ENCODE measurements at places on chromosomes 2 and 18.

DNA sequence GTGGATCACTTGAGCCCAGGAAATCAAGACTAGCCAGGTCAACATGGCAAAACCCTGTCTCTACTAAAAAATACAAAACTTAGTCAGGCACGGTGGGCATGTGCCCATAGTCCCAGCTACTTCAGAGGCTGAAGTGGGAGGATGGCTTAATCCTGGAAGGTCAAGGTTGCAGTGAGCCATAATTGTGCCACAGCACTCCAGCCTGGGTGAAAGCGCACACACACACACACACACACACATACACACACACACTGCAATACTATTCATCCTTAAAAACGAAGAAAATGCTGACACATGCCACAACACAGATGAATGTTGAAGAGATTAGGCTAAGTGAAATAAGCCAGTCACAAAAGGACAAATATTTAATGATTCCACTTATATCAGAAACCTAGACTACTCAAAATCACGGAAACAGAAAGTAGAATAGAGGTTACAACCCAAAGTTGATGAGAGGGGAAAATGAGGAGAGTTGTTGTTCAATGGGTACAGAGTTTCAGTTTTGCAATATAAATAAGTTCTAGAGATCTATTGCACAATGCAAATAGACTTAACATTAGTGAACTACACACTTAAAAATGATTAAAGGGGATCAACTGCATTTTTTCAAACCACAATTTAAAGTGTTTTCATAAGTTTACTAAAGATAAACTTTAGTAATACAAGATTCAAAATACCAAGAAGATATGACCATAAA is 114.5 kb downstream of the USP34 start:
- DNase-seq = no peak

DNA sequence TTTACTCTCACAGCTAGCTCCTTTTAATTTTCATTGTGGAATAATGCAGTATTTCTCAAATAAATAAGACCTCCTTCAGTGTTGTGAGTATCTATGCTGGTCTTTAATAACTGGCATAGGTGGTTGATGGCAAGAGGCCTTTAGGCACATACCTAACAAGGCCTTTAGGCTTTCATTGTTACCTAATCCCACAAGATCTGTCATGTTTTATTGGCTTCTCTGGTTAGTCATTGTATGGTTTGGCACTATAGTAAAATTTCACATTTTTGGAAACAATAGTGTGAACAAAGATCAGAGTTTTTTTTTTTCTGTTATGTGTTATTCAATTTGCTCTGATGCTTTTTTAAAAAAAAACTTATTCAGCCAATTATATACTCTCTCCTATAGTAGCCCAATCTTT is 89.8 kb upstream of the NEUROD1 start:
- no peak for DNase-seq

GRCh38 chr2:60512641-60513040 is 40.8 kb downstream of the BCL11A start:
- DNase-seq = peak; percentile 23

DNA sequence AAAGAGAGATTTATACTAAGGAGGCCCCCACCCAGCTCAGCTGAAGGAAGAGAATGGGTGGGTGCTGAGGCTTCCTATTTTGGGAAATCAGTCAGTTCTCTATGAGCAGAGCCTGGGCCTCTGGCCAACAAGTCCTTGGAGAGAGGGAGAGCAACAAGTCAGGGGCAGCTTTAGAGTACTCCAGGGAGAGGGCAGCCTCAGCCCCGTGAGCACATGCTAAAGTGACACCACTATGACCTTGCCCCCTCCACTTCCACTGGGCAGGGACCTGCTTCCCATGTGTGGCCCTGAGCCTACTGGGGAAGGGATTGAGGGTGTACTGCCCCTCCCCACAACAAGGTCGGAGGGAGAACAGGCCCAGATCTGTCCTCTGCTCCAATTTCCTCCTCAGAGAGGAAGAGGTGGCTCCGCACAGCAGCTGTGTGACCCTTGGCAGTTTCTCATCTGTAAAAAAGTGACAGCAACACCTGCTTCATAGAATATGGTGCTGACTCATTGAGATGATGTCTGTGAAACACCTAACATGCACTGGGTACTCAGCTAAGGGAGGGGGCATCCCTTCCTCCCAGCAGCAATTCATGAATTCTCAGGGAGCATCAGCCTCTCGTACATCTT is 72.9 kb downstream of the CLHC1 start:
- DNase-seq = peak; percentile 73

- DNase-seq = no peak
Observed at GRCh38 chr18:21281603-21282002, 39.6 kb downstream of the GREB1L start.

- no peak for DNase-seq
Observed at GRCh38 chr2:204591225-204591624, 46.0 kb downstream of the PARD3B start.

DNA sequence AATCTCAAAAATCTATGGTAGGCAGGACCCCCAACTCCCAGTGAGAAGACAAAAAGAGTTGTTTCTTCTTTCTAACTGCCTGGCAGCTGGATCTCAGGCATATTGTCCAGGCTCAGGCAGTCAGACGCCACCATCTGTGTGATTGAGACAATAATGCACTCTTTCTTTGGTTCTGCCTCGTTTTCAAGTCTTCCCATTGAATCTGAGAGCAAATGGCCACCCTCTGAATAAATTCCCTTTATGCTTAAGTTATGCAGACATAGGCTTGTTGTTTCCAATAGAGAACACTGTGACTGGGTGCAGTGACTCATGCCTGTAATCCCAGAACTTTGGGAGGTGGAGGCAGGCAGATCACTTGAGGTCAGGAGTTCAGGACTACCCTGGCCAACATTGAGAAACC is 15.3 kb upstream of the CD207 start:
- DNase-seq = no peak

GRCh38 chr2:190344276-190344827 is 963 bp downstream of the INPP1 start:
- peak; percentile 73 for DNase-seq

DNA sequence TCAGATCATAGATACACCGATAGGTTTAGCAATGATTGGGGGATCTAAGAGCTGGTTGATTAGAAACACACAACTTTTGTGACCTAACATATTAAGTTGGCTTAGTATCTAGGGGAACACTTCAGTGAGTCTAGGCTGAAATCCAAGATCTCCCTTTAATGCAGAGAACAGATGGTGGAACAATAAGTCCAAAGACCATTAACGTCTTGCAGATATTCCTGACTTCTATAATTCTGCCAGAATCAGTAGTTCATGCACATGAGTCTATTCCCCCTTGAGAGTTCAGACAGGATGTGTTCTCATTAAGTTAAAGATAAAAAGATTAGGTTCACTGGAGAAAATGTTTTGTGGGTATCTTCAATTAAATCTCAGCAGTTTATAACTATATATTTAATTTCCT is 506.5 kb downstream of the TSN start:
- no peak for DNase-seq

DNA sequence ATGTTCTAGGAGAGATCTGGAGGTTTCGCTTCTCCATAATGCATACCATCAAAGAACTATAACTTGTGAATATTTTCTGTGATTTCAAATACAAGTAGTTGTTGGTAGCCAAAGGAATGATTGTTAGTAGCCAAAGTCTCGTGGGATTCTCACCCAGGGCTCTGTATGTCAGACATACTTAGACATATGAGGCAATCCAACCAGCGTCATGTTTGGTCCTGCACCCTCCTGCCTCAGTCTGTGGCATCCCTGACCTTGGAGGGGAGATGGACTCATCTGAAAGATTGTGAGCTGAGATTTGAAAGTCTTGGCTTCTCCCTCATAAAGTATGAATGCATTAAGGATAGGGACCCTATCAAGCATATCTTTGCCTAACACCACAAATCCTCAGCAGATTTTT is 81.2 kb downstream of the CTIF start:
- no peak for DNase-seq

GRCh38 chr2:135742325-135742757 is 686 bp downstream of the UBXN4 start:
- no peak for DNase-seq

DNA sequence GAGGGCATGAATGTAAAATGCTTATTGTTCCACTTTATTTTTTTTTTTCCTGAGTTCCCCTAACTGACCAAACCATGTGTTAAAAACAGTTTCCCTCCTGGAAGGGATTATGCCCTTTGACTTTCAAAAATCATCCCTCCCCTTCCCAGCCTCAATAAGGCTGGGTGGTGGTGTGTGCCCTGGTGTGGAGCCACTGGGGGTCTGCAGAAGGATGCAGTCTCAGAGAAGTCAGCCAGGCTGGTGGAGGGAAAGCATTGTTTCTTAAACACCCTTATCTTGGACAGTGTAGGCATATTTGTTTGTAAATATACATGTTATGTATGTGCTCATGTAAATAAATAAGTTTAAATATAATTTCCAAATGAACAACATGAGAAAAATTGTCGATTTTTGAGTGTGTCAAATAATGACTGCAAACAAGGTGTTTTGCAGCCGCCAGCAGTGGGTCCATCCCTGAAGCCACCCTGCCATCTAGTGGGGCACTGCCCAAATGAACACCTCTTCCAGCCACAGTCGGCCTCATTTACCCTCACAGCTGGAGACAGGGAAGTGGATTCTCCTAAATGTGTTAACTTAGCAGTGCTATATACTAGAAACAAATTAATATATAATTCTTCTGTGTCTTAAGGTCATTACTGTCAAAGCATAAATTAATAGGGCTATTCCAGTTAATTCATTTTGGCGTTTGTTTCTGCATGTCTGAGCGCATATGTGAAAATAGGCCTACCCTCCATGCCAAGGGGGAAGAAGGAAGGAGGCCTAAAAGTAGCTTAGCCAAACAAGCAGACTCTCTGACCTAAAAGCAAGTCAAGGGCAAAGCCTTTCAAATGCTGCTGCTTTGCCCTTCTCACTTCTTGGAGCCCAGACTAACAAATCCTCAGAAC is 209.6 kb upstream of the PIK3C3 start:
- DNase-seq = no peak

DNA sequence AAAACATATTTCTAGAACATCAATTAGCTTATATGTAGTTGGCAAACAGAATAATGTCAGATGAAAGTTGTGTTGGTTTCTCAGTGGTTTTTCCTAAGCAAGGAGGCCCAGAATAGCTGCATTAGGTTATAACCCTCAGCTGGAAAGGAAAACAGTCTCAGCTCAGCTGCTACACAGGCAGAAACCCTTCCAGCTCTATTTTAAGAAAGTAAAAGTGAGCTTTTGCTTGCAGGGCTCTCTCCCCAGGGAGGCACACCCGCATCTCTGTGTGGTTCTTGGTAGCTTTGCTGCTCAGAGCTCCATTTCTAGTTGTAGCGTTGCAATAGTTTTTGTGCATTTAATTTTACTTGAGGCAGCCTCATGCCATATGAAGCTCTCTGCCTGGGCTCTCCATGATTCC is 54.6 kb downstream of the PIKFYVE start:
- no peak for DNase-seq

GRCh38 chr2:10048501-10049171 is 5.3 kb downstream of the KLF11 start:
- DNase-seq = no peak

- peak; percentile 29 for DNase-seq
Observed at GRCh38 chr2:173043476-173043875, 32.2 kb upstream of the MAP3K20 start.

- peak; percentile 27 for DNase-seq
Observed at GRCh38 chr2:172995323-172996244, 80.1 kb upstream of the MAP3K20 start.

DNA sequence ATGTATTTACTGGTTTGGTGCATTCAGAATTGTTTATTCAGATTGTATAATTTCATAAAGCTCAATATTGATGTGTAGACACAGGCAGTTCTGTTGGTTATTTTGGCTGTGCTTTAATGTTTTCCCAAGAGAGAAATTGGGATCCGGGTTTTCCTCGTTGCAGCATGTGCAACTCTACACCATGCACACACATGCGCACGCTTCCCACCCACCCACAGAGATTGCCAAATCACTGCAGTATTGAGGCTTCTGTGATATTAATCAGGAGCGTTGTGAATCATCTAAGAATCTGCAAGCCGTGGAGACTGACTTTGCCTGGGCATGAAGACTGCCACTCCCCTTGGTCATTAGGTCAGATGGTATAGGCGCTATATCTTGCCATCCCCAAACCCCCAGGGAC is 571.5 kb downstream of the SLC4A3 start:
- no peak for DNase-seq

DNA sequence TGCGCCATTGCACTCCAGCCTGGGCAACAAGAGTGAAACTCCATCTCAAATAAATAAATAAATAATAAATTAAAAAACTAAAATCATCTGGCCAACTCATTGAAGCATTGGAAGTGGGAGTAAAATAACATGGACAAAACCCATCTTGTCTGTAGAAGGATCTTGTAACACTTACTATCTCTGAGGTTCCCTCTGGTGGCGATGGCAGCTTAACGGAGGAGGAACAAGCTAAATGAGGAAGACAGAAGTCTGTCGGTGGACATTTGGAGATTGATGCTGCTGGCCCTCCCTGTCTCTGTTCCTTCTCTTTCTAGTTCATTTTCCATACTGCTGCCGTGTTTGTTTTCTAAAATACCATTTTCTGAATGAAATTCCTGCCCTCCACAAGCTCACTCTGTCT is 43.4 kb downstream of the ZCCHC2 start:
- peak; percentile 52 for DNase-seq

- no peak for DNase-seq
Observed at GRCh38 chr2:88057437-88057844, 1.9 kb upstream of the KRCC1 start.

DNA sequence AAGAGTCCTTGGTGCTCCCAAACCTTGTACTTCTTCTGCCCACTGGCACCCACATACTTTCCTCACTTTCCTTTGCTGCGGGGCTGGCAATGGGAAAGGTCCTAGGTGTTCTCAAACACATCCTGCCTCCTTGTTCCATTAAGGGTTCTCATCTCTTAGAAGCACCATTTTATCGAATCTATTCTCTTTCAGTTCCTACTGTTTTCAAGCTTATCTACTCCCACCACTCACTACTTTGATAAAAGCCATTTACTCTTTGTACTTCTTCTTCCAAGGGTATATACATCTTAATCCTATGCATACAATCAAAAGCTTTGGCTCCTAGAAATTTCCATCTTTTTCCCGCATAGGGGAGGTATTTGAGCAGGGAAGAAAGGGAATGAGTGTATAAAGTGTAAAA is 77.1 kb upstream of the LRRTM1 start:
- DNase-seq = no peak

DNA sequence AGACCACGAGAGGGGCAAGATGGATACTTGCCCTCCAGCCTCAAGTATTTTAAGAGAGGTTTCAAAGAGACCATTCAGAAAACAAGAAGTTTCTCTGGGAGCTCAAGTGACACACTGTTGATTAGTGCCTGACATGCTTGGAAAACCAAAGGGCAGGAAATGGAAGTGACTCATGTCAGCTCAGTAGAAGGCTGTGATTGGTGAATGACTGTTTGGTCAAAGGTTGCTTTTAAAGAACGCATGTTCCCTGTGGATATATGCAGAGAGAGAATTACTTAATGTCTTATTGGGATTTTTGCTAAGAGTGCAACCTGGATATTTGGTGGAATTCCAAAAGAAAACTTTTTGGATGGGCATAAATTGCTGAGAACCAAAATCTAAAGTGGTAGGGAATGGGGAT is 549.9 kb downstream of the XIRP2 start:
- DNase-seq = no peak
